ENCODE measurements at places on chromosomes 16 and 17. TPM values are rescaled to one million over a fixed set of nuclear protein-coding genes. Genes with fewer than 3 reads are reported as not detected.

Gene TBC1D3E
- not detected for total RNA-seq

Gene GDPD3
- 10.5 TPM for total RNA-seq

Gene CLEC18C
- 1.1 TPM for total RNA-seq

Gene NTN1
- not detected for total RNA-seq

Gene NPIPA8
- total RNA-seq, result 0.23 TPM

Gene MMP15
- 0.50 TPM for total RNA-seq

Gene ABI3
- 117 TPM for total RNA-seq

Gene NPIPA5
- 1.3 TPM for total RNA-seq

Gene METTL26
- 89.0 TPM for total RNA-seq

Gene SULT1A2
- 0.57 TPM for total RNA-seq

Data from activated CD8-positive, alpha-beta T cell treated with anti-CD3 and anti-CD28 coated beads, Interleukin-2, amount 10 ng/mL, durations not matched to agents 7 days and 5 days (primary cell).